Activated CD8-positive, alpha-beta memory T cell treated with anti-CD3 and anti-CD28 coated beads for 1 hour (primary cell): ENCODE measurements at places on chromosomes 7 and 10.

GRCh38 chr7:111486472-111487142 is 75.7 kb downstream of the IMMP2L start:
- no peak for DNase-seq

DNA sequence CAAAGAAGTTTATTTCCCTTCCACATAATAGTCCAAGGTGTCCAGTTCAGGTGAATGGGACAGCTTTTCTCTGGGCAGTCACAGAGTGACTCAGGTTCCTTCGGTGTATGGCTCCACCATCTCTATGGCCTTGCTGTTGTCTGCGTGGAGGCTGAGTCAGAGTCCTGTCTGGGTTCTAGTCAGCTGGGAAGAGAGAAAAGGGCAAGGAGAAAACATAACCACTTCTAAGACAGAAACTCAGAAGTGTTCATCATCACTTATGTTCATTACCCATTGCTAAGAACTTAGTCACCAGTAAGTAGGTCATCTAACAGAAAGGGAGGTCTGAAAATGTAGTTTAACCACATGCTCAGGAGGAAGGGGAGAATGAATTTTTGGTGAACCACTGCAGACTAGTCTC is 32.4 kb upstream of the CCDC7 start:
- no peak for DNase-seq

GRCh38 chr10:95840121-95840520 is 67.7 kb upstream of the CC2D2B start:
- DNase-seq, result no peak

- DNase-seq, result no peak
These were observed 4.6 kb upstream of the VWC2 start for GRCh38 chr7:49768835-49769234.

DNA sequence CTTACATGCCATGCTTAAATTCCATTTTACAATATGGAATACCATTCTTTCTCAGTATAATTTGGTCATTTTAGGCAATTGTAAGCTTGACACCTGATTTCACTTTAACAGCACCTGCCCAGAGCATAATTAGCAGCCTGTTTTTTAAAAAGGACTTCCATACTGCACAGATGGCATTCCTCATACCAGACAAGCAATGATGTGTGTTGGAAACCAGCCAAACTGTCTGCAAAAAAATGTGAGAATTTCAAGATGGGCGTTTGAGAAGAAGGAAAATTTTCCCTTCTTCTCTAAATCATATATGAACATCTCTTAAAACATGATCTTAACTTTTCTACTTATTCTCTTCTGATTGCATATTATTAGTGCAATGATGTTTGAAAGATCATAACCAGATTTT is 40.4 kb upstream of the AGMO start:
- no peak for DNase-seq

GRCh38 chr10:90977162-90977854 is 56.4 kb upstream of the ANKRD1 start:
- DNase-seq, result no peak

DNA sequence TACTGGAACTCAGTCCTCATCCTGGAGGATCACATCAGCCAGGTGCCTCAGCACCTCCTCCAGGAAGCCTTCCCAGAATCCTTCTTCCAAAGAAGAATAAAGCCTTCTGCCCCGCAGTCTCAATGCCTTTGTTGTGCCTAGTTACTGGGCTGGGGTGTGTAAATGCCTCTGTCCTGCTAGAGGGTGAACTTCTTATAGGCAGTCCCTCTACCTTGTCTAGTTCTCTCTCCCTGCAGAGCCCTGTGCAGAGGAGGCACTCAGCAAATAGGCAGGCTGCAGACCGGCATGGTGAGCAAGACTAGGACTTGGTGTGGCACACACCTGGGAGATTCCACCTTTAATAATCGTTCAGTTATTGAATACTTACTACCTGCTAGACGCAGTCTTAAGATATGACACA is 104.7 kb upstream of the PCBD1 start:
- no peak for DNase-seq

DNA sequence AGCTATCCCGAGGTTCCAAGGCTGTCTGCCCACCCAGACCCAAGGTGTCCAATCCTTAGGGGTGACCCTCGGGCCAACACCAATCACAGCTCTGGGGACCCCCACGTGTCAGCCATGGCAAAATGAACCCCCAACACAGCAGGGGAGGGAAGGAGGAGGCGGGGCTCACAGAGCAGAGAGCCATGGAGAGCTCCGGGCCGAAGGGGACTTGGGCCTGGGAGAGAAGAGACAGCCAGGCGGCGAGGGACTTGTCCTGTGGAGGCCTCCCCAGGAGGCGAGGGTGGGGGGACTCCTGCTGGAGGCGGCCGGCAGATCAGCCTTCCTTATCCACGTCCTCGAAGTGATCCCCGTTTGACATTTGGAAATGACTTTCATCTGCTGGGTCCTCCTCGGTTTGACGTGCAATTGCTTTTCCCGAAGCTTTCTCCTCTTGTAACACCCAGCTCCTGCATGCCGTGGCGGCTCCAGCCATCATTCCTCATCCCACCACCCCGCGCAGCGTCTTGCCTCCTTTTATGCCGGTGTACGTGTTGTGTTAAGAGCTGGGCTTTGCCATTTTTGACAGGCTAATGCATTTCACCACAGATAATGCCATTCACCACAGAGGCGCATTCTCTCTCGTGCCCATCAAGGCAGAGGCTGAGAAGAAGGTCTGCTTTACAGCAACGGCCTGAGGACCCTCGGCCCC is 337.4 kb downstream of the DNAJB6 start:
- DNase-seq, result no peak

DNA sequence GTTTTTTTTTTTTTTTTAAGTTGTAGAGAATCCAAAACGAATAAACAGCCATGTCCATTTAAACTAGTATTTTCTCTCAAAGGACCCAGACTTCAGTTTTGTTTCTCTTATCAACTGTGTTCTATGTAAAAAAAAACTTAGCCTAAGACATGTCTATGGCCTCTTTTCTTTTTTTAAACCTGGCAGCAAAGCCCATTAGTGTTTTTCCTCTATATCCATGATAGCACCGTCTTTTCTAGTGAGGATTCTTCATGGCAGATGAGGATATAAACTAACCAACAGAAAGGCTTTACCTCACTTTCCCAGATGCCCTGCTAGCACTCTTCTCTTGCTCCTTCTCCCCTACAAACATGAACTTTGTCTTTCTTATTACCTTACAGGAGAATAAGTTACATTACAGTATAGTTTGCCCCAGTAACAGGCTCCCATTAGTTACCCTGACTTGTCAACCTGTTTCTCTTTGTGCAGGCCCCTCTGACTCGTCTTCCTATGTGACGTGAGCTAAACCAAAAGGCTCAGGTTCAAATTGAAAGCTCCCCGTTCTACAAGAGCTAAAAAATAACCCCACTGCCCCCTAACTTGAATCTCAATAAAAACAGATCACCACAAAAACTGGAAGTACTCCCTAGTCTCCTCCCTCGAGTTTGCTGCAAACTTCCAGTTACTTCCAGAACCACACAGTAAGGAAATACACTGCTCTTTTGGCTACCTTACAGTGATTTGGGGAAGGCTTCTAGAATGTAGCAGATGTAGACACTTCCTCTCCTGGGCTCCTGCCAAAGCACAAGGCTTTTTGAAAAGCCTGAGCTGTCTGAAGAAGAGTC is 20.1 kb downstream of the P4HA1 start:
- no peak for DNase-seq

GRCh38 chr7:98456866-98457265 is 56.0 kb upstream of the BAIAP2L1 start:
- DNase-seq, result no peak

DNA sequence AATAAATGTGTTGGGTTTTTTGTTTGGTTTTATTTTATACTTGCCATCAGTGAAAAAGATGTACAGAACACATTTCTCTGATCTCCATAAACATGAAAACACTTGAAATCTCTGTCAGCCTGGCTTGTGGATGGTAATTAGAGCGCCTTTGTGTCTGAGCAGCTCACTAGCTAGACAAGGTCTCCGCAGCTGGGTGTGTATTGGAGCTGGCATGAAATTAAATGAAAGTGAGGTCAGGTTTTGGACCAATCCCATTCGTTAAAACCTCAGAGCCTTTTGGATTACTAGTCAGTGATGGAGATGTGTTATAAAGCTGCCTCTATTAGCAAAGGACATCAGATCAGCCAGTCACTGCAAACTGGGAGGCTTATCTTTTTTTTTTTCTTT is 2.7 kb downstream of the FRAT1 start:
- DNase-seq, result no peak

GRCh38 chr10:5620223-5620721 is 46.1 kb downstream of the ASB13 start:
- no peak for DNase-seq

DNA sequence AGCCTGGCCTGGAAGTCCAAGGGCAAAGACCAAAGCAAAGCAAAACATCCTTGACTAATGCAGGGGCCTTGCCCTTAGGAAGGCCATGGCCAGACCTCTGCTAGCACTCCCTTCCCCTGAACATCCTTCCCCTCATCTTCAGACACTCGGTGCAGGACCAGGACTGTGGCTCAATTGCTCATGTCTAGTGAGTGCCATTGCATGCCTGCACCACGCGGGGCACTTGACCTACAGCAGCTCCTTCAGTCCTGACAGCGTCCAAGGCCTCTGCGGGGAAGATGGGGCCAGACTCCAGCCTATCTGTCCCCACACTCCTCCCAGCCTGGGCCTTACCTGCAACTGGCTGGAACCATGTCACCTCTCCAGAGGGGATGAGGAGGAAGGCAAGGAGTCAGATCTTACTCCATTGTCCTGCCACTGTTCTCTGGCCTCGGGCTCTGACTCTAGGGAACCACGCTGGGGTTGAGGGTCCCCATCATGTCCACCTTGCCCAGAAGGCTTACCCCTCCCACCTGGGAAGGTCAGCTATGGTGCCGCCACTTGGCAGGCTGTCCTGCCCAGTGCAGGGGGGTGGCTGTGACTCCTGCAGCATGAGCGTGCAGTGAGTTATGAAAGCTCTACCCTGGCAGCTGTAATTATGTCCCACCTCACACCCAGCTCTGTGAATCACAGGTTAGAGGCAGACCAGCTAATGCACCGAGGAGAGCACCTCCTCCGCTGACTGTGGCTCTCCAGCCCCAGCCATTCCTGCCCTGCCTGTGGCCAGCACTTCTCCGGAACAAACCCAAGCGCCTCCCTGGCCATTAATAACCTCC is 16.1 kb downstream of the DRGX start:
- no peak for DNase-seq

DNA sequence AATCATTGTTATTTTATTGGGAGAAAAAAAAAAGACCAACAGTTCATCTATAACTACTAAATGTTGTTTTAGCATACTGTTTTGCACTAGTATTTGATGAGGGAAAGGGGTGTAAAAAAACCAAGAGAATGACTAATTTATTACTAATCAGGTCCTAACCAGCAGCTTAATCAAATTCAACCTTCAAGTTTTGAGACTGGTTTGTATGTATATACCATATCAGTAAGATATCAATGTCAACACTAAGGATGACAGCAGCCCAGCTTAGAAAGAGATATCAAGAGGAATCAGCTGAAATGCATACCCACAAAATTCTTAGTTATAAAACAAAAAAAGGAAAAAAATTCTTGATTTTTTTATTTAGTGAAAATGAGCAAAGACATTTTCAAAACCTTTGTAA is 122.6 kb downstream of the KMT2C start:
- DNase-seq, result no peak

DNA sequence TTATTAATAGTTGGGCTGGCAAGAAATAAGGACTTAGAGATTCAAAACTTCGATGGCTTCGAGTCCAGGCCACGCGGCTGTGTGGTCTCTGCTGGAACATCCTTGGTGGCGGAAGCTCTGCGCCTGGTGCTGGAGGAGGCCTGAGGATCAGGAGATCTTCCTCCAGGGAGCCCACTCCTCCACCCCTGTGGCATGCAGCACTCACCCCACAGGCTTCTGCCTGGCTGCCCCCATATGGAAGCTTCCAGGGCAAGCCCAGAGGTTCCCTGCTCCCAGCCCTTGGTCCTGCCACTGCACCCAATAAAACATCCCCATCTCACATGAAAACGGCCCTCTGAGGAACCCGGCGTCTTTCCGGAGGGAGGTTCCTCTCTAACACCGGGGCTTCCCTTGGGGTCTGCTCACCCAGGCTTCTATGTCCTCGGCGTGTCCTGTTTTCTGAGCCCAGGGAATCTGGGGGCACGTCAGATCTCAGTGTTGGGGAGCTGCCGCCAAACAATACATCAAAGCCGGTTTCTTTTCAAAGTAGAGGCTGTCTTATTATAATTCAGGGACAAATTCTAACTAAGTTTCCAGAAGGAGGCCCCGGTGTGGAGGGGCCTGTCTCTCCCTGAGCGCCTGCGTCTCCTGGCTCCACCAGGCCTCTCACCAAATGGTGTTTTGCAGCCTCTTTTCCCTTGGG is 32.4 kb downstream of the CALML3 start:
- no peak for DNase-seq
